Right kidney (tissue), 9 donors: ENCODE measurements at places on chromosomes 7 and 10.

DNA sequence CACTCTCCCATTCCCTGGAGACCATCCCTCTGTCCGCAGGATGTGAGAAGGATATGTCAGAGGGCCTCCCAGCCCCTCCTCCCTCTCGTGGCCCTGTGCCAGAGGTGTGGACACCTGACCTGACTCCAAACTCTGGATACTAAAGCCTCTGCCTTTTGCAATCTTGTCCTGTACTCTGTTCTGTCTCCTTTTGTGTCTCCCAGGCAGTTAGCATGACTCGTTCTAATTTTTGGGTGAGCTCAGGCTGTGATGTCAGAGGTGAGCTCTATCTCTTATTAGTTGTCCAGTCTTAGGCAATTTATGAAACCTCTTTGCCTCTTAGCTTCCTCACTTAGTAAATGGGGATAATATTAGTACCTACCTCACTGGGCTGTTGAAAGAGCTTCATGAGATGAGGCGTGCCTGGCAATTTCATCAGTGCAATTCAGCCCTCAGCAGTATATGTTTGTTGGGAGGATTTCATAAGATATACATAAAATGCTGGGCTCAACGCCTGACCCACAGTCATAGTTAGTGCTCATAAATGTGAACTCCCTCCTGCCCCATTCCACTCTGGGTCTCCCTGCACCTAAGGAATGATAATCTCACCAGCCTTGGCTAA is 10.9 kb downstream of the MARVELD1 start:
- DNase-seq, result no peak

GRCh38 chr7:109950821-109951564 is 1139.9 kb upstream of the LRRN3 start:
- no peak for DNase-seq

DNA sequence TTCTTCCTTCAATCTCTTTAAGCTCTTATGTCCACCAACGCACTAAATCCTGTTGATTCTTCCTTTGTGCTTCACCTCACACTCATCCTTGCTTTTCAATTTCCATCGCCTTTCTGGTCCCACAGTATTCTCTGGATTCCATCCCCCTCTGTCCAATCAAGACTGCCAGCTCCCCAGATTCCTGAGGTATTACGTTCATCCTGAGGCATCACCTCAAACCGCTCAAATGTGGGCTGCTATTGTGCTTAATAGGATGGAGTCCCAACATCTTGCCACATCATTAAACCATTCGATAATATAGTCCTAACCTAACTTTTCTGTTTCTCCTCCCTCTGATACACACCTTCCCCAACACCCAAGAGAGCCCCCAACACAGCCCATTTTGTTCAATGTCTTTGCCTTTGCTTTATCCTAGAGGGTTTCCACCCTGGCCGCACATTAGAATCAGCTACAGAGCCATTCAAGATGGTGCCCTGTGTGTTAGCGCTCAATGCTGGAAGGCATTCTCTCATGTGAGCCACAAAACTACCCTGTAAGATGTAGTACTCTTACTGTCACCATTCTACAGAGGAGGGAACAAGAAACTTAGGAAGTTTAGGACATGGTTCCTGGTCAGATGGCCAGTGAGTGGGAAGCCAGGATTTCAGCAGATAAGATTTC is 79.5 kb upstream of the LEP start:
- DNase-seq, result no peak

- no peak for DNase-seq
Observed at GRCh38 chr7:41107938-41108448, 594.9 kb downstream of the INHBA start.

GRCh38 chr7:4851459-4852422 is 10.1 kb downstream of the PAPOLB start:
- no peak for DNase-seq

DNA sequence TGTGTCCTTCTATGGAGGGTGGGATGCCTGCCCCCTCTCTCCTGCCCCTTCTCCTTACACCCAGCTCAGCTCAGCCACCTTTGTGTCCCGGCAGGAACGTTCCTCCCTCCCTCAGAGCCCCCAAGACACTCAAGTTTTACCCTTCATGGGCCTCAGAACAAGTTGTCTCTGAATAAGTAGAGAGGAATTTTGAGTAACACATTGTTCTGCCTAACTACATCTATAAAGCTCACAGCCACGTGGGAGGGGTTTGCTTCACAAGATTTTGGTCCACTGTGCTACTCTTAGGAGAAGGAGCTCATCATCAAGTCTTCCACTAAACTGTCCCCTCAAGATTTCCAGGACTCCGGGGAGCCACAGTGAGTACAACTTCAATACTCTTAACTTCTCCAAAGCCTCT is 51.6 kb upstream of the ZNF32 start:
- no peak for DNase-seq

- peak; percentile 89 for DNase-seq
Observed at GRCh38 chr7:127652333-127653248, 597 bp downstream of the SND1 start.

GRCh38 chr10:97607095-97607636 is 17.6 kb downstream of the C10orf62 start:
- DNase-seq, result no peak

- DNase-seq, result no peak
Observed at GRCh38 chr10:93058139-93058538, 2.5 kb upstream of the CYP26C1 start.

GRCh38 chr10:123301077-123301857 is 147.1 kb downstream of the BUB3 start:
- peak; percentile 30 for DNase-seq

- no peak for DNase-seq
Observed at GRCh38 chr7:66739953-66740301, 606 bp upstream of the RABGEF1 start.

- no peak for DNase-seq
Observed at GRCh38 chr10:37856881-37857286, 526 bp downstream of the ZNF248 start.

- DNase-seq, result no peak
Observed at GRCh38 chr10:130022086-130022485, 58.0 kb upstream of the EBF3 start.

DNA sequence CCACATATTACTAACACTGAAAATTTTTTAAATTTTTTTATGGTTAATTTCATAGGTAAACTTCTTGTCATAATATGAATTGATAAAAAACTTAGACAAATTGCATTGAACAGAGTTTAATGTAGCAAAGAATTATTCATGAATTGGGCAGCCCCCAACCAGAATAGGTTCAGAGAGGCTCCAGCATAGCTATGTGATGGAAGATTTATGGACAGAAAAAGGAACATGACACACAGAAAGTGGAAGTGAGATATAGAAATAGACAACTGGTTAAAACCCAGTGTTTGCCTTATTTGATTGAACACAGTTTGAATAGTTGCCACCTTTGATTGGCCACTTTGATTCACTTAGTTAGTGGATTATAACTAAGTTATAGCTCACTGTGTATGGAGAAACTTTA is 87.2 kb downstream of the AHR start:
- DNase-seq, result no peak
